Kidney (tissue), 22 donors: ENCODE measurements at places on chromosomes 1 and 21. TPM values are rescaled to one million over a fixed set of nuclear protein-coding genes. Genes with fewer than 3 reads are reported as not detected.

GRCh38 chr1:93842750-93843500, 36.1 kb downstream of the DNTTIP2 start:
- no peak for DNase-seq
- no peak overlapping the region for H3K4me3 ChIP-seq
- H3K4me1 ChIP-seq, result peaks cover 2% of the 10 kb centered on the region
- H3K36me3 ChIP-seq, result no peaks in the 10 kb centered on the region
- H3K27me3 ChIP-seq, result no peaks in the 10 kb centered on the region

Gene VASH2
- total RNA-seq, result 0.57 TPM

Gene LRRC3
- total RNA-seq, result 1.4 TPM

DNA sequence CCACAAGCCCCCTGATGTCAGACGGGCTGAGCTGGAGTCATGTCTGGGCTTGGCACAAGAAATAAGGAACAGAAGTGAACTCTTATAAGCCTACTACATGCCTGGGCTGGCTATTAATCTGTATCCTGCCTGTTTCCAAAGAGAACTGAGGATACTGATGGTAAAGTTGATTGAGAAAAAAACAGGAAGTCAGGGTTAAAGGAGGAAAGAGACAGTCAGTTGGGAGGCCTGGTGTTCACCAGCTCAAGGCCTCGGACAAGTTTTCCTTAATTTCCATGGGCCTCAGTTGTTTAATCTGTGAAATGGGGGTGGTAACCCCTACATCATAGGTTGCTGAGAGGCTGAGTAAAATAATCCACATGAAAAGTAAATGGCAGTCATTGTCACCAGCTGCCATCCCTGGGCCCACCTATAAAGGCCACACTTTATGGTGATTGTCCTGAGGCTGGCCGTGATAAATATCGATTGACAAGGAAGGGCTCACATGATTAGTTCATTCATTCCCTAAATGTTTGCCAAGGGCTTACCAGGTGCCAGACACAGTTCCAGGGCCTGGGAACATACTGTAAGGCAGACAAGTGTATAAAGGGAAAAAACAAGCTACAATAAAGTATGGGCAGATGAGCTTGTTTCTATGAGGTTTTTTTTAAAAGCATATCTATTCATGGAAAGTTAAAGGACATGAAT, 2.8 kb downstream of the ALDH4A1 start:
- no peaks in the 10 kb centered on the region for H3K27me3 ChIP-seq
- DNase-seq, result no peak
- peak overlapping the region; percentile 28 for H3K27ac ChIP-seq

Gene FAM163A
- not detected for total RNA-seq

DNA sequence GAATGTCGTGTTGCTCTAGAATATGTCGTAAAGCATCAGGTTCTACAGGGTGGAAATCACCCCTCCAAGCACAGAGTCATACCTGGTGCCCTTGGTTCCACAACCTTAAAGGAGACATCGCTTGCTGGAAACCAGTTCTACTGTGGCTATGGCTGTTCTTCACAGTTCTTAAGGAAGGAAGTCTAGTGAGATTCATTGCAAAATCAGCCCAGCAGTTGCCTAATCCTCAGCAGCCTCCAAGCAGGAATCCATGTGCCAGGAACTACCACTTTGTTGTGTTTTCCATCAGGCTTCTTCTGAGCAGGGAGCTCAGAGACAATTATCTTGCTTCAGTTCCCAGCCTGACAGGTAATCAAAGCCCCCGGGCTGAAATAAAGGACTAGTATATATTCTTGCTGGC, 45.0 kb upstream of the SLC35F3 start:
- no peaks in the 10 kb centered on the region for H3K36me3 ChIP-seq
- H3K4me3 ChIP-seq, result no peak overlapping the region
- H3K4me1 ChIP-seq, result no peaks in the 10 kb centered on the region
- no peak for DNase-seq
- H3K27me3 ChIP-seq, result no peaks in the 10 kb centered on the region

DNA sequence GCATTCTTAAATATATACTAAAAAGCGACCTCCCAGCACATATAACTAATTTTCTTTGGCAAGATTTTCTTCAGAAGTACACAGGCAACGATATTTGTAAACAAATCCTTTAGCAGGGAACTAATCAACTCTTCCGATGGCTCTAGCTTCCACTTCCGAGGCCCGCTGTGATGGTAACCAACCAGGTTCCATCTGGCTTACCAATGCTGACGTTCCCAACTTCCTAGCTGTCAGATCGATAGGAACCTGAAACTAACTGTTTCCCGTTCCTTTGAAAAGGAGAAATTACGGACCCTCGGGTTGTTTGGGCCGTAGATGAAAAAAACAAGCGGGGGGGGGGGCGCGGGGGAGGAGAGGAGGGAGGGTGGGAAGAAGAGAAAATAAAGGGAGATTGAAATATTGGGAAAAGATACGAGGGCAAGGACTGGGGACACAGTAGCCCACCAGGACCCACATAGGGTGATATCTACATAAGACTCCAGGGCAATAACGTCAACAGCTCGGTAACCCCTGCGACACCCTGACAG, 513 bp downstream of the GTF2B start:
- H3K27me3 ChIP-seq, result no peaks in the 10 kb centered on the region
- DNase-seq, result peak; percentile 58
- no peaks in the 10 kb centered on the region for H3K36me3 ChIP-seq
- peak overlapping the region; percentile 77 for H3K27ac ChIP-seq
- H3K4me1 ChIP-seq, result peaks cover 8% of the 10 kb centered on the region

DNA sequence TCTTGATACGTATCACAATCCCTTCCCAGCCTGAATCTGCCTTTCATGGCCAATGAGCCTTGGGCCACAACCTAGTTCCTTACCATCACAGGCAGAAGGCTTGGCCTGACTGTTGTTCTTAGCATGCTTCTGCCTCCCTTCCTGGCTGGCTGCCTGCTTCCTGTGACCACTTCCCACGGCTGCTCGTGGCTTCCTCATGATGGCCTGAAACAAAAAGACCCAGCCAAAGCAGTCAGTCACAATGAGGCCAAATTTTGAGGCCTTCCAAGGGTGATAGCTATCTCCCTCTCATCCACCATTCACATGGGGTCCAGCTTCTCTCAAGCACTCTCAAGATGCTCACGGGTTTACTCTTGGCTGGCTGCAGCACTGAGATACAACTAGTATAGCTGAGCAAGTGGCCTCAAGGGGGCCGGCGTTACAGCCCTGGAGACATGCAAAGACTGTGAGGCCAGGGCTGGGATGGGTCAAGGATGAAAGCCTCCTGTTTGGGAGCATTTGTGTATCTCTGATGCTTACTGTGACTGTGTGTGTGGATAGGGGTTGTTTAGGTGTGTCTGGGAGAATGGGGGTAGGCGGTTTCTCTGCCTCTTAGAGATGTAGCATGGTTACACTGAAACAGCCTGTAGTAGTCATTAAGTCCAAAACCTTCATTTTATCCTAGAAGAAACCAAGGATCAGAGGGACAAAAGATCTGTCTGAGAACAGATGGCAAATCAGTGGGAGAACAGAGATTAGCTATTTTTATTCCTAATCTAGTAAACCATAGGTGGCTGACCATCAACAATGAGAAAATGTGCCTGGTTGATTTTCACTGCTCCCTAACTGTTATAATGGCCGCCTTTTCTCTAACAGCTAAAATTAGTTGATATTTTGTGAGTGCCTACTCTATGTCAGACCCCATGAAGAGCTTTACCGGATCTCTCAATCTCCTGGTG, 5.4 kb upstream of the TOE1 start:
- H3K27ac ChIP-seq, result no peak overlapping the region
- DNase-seq, result no peak
- peaks cover 2% of the 10 kb centered on the region for H3K36me3 ChIP-seq
- H3K27me3 ChIP-seq, result no peaks in the 10 kb centered on the region
- no peak overlapping the region for H3K4me3 ChIP-seq
- peaks cover 8% of the 10 kb centered on the region for H3K4me1 ChIP-seq

Gene LCA5L
- 4.3 TPM for total RNA-seq

DNA sequence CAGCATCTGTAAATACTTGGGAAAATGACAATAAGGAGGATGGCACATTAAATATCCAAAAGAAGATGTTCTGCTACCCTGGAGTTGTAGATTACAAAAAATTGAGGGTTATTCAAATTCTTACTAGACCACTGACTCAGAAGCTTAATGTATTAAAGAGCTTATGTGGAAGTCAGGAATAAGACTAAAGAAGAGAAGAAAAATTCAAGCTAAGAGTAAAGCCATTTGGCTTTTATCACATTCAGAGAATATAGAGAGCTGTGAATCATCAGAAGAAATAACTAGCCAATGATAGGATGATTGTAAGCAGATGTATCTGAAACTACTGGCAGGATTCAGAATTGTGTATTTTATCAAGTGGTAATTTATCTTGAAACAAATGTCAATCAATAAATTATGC, 237.0 kb downstream of the TBX15 start:
- H3K27ac ChIP-seq, result no peak overlapping the region
- H3K4me1 ChIP-seq, result no peaks in the 10 kb centered on the region
- no peak for DNase-seq
- no peaks in the 10 kb centered on the region for H3K36me3 ChIP-seq
- H3K27me3 ChIP-seq, result no peaks in the 10 kb centered on the region

DNA sequence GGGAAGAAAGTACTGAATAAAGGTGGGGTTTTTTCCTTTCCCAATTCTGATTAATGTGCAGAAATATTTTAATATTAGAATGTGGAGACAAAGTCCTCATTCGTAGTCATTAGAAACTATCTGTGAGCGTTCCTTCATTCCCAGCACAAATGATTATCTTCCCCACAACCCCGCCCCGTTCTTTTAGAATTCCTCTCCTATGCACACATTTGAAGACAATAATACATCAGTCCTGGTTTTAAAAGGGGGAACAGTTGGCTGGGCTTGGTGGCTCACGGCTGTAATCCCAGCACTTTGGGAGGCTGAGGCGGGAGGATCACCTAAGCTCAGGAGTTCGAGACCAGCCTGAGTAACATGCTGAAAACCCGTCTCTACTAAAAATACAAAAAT, 876 bp downstream of the ALDH9A1 start:
- peak overlapping the region; percentile 94 for H3K4me3 ChIP-seq
- H3K4me1 ChIP-seq, result no peaks in the 10 kb centered on the region
- no peaks in the 10 kb centered on the region for H3K36me3 ChIP-seq
- DNase-seq, result no peak
- no peaks in the 10 kb centered on the region for H3K27me3 ChIP-seq

GRCh38 chr1:162950187-162950586, 89.2 kb upstream of the CCDC190 start:
- H3K36me3 ChIP-seq, result no peaks in the 10 kb centered on the region
- no peak for DNase-seq
- H3K27me3 ChIP-seq, result no peaks in the 10 kb centered on the region
- H3K4me1 ChIP-seq, result no peaks in the 10 kb centered on the region
- no peak overlapping the region for H3K4me3 ChIP-seq

- DNase-seq, result no peak
- no peaks in the 10 kb centered on the region for H3K27me3 ChIP-seq
- H3K36me3 ChIP-seq, result no peaks in the 10 kb centered on the region
- no peak overlapping the region for H3K4me3 ChIP-seq
- H3K27ac ChIP-seq, result no peak overlapping the region
Measured at GRCh38 chr1:192977089-192977706, 82.0 kb downstream of the UCHL5 start.

GRCh38 chr1:40389322-40389803, 15.8 kb downstream of the SMAP2 start:
- no peaks in the 10 kb centered on the region for H3K27me3 ChIP-seq
- no peak overlapping the region for H3K4me3 ChIP-seq
- no peak for DNase-seq

- H3K27ac ChIP-seq, result no peak overlapping the region
- H3K4me3 ChIP-seq, result no peak overlapping the region
- peaks cover 5% of the 10 kb centered on the region for H3K4me1 ChIP-seq
- no peaks in the 10 kb centered on the region for H3K27me3 ChIP-seq
- H3K36me3 ChIP-seq, result no peaks in the 10 kb centered on the region
Measured at GRCh38 chr21:14916676-14917141, 148.1 kb downstream of the NRIP1 start.

- no peaks in the 10 kb centered on the region for H3K27me3 ChIP-seq
- H3K36me3 ChIP-seq, result no peaks in the 10 kb centered on the region
- H3K4me1 ChIP-seq, result no peaks in the 10 kb centered on the region
- H3K4me3 ChIP-seq, result no peak overlapping the region
Measured at GRCh38 chr1:243751506-243751905, 98.5 kb downstream of the AKT3 start.

DNA sequence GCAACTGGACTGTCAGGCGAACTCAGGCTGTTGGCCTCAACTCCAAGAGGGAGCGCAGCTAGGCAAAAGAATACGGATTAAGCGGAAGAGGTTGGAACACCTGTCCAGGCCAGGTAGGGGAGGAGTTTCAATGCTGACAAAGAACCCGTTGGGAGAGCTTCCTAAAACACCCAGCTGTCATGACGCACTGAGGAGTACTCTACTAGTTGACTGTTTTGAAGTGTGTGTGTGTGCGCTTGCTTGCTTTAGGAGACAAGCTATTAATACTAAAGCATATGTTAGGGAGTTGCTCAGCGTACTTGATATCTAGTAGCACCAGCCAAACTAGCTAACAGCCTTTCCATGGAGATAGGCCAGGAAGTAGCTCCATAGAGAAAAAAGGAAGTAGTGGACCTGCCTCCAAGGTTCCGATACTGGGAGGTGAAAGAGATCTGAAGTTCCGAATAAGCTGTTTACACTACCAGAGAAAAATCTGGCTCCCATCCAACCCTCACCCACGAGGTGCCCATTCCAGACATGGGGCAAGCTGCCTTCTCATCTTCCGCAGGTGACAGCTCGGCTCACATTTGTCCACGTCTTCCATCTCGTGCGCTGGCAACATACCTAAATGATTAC, 974 bp upstream of the FNBP1L start:
- H3K27me3 ChIP-seq, result no peaks in the 10 kb centered on the region
- H3K27ac ChIP-seq, result peak overlapping the region; percentile 66
- no peak for DNase-seq

DNA sequence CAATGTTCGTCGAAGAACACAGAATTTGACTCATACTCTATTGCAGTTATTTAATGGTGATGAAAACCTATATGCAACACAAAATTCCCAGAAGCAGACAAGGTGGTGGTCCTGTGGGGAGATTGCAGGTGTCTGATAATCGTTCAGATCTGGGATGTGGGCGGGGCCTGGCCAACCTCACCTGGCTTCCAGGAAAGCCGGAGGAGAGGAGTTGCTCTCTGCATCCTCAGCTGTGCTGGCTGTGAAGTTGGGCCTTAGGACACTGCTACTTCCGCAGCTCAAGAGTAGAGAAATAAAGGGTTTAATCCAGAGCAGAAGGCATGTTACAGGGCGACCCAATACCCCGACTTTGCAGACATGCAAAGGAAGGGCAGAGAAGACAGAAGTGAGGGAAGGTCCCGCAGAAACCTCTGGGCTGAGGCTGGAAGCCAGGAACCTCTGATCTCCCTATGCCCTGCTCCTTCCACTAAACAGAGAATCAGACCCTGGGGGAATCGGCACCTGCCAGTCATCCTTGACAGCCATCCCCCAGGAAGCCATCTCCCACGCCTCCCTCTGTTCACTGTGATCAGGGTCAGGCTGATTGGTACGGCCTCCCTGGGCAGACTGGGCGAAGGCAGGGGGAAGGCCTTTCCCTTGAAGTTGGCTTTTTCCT, 590.3 kb downstream of the AJAP1 start:
- no peak for DNase-seq
- no peak overlapping the region for H3K4me3 ChIP-seq
- no peaks in the 10 kb centered on the region for H3K27me3 ChIP-seq
- H3K4me1 ChIP-seq, result no peaks in the 10 kb centered on the region

Gene CHTOP
- total RNA-seq, result 83.6 TPM
